NCI-H1417 (cell line): ENCODE measurements at places on chromosomes 11 and 22.
A peak's percentile ranks its signal among the peaks of the same experiment; 100 is the strongest.

DNA sequence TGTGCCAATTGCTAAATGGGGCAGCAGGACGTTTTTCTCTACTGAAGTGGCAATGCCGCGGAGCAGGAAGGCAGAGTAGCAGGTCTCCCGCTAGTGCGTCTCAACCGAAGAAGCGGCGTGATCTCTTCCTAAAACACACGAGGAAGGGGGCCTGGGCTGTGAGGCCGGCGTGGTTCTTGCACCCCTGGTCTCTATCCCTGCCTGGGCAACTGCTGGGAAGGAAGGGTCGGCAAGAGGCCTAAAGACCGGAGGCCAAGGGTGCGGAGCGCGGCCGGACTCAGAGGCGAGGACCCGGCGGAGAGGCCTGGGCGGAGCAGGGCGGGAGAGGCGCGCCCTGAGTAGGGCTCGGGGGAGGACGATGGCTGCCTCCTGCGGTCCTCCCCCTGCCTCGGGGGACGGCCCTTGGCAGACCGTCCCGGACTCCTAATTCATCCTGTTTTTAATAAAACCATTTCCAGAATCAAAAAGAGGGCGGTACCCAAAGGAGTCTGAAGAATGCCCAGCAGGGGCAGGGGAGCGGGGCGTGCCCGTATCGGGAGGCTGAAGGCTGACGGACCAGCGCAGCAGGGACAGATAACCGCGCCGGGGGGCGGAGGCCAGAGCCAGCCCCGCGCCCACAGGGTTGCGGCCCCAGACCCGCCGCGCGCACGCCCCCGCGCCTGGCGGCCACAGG is 572 bp upstream of the APLP2 start:
- peak; percentile 94 for DNase-seq

GRCh38 chr11:130782361-130783222 is 133.7 kb downstream of the SNX19 start:
- DNase-seq, result no peak

DNA sequence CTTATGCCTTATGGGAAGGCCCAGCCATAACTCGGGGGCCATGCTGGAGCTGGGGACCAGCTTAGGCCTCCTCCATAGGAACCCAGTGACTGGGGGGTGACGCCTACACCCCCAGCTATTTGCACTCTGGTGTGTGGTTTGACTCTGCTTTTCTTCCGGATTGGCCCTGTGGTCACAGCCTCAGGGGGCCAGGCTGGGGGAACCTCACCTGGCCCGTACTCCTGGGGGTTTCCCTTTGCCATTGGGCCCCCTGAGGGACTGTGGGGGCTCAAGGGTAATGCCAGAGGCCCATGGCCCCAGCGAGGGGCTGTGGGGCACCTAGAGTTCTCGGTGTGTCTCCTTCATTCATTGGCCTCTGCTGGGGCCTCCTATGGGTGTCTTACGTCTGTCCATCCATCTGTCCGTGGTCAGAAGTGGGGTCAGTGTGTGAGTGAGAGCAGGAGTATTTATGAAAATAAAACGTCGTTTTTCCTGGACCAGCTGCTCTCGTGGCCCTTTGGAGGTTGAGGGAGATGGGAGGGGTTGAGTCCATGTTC is 6.3 kb upstream of the SH3BP1 start:
- no peak for DNase-seq

GRCh38 chr11:134847083-134847715 is 435.2 kb upstream of the B3GAT1 start:
- DNase-seq, result no peak

DNA sequence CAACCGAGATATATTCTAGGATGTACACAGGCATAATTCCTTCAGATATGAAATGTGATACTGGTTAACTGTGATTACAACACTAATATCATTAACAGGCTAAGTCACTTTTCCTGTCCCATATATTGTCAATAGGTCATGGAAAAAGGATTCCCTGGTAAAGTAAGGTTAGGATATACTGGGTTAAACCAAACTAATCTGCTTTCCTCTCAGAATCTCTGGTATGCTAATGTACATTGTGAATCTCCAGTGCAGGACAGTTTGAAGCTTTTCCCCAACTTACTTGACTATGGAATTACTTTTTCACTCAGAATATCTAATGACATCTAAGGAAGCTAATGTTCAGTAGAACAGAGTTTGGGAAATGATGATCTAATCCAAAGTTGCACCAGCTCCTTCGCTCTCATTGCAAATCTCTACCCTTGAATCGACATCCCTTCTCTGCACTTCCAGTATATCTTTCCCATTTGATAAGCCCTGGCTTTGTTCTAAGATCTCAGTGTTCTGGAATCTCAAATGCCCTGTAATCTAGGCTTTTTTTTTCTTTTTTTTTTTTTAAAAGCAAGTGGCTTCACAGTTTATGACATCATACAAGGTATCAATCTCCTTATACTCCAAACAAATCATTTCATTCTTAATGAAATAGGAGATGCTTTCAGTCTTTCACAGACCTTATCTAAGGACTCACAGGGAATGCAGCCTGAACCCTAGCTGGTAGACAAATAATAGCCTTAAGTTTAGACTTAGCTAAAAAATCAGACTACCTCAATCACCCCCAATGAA is 43.8 kb downstream of the COPB1 start:
- DNase-seq, result no peak

GRCh38 chr11:2991452-2992233 is 486 bp downstream of the NAP1L4 start:
- DNase-seq, result peak; percentile 85

DNA sequence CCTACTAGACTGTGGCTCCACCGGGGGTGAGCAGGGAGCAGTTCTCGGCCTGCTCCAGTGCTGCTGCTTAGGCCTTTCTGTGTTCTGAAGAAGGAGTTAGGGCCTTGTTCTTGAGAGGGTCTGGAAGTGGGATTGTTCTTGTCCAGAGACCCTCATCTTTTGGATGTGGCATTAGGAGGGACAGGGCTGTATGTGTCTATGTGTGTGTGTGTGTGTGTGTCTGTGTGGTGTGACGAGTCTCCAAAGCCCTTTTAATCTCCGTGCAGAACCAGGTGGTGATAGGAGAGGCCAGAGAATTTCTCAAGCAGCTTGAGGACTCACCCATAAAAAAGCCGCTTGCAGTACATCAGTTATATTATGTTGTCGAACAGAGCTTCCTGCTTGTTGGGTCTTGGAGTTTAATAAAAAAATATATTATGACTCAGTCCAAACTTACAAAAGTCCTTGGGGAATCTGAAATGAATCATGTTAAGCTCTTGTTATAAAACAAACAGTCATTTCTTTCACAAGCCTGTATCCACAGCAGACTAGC is 196.5 kb downstream of the TENM4 start:
- no peak for DNase-seq

DNA sequence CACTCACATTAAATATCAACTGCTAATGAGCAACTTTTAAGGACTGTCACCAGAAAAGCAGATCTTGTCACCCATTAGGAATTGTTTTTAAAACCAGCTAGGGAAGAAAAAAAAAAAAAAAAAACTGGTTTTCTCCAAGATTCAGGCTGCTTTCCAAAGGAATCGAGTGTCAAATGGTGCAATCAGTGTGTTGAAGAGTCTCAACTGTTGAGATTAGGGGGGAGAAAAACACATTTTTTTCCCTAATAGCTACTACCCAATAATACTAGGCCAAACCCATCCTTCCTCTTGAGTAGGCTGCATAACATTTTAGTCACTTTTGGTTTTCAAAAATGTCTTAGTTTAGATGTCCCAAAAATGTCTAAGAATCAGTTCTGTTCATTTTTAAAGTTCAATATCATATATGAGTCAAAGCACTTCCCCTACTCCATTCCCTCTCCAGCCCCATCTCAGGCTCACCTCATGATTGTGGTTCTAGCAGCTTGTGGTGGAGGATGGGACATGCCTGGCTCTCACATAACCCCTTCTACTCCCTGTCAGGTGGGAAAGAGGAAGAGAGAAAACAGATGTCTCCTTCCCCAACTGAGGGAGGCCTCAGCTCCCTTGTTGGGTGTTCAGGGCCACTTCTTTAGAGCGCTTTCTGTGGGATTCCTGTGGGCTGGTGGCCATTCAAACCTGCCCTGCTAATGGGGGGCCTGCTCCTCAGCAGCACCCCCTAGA is 193.6 kb downstream of the CWF19L2 start:
- no peak for DNase-seq

DNA sequence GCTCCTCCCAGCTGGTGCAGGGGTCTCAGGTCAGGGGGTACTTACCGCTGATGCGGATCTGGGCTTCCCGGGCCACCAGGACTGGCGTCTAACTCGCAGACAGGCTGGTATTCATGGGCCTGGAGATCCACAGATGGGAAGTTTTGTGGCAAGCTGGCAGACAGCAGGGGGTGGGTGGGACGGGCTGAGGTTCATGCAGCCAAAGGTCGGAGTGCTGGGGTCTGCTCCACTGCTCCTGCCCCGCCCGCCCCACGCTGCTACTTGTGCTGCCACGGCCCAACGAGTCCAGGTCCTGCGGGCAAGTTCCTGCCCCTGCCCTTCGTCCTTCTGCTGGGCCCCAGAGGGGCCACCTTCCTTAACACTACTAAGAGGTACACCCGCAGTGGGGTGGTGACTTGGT is 3.1 kb downstream of the ACY3 start:
- DNase-seq, result no peak

DNA sequence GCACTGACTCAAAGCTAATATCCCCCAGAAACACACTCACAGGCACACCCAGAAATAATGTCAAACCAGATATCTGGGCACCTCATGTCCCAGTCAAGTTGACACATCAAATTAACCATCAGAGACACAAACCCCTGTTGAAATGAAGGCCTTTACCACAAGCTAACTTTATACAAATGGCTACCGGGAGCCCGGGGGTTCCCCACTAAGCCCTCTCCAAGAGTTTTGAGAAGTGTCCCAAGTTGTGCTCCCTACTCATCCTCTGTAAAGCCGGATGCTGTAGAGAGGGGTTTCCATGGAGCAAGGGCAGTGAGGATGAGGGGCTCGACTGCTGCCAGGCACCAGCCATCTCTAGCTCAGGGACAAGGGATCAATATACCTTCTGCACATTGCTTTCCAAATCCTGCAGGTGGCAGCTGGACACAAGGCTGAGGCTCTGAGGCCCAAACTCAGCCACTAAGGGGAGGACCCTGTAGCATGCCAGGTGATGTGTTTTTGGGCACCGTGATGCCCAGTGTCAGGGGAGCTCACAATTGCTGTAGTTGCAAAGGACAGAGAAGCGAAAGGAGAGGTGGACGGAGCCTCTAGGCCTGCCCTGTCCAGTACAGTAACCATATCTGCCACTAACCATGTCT is 145.7 kb downstream of the TTC17 start:
- no peak for DNase-seq

GRCh38 chr11:102664001-102664752 is 39.0 kb upstream of the MMP20 start:
- DNase-seq, result no peak

DNA sequence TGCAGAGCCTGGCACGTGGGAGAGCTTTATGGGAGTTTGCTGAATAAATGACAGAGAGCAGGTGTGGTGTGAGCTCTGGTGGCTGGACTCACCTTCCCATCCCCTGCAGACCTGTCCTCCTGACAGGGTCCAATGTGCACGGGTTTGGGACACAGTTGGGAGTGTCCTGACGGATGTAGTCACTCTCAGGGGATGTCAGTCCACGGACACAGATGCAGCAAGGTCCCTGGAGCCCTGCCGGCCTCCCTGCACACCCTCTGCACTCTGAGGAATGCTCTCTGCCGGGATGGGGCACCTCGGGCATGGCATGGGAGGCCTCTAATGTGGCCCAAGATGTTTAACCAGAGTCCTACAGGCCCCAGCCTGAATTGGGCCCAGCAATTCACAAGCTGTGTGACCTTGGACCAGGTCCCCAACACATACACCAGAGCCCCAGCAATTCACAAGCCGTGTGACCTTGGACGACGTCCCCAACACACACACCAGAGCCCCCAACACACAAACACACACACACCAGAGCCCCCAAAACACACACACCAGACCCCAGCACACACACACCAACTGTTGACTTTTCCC is 30.0 kb upstream of the RFPL3 start:
- no peak for DNase-seq

GRCh38 chr11:73274722-73275380 is 2.7 kb downstream of the P2RY6 start:
- DNase-seq, result no peak

- DNase-seq, result no peak
Measured at GRCh38 chr11:12242966-12243365, 132.6 kb downstream of the MICAL2 start.

GRCh38 chr11:113817162-113817561 is 37.6 kb downstream of the CLDN25 start:
- no peak for DNase-seq

GRCh38 chr11:13666708-13667107 is 1.8 kb upstream of the FAR1 start:
- DNase-seq, result no peak

DNA sequence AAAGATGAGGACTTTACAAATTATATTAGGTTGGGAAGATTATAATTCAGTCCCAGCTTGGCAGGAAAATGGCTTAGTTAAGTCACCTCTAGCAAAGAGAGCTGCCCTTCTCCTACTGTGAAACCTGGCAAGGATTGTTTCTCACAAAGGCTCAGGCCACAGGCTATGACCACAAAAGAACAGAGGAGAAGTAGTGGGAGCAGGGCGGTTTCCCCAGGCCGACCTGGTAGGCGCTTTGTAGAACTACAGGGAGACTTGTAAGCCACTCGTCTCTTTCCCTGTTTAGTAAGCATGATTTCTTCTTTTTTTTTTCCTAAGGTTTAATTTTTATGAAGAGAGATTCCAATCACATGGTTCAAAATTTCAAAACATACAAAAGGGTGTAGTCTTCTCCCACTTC is 4.6 kb downstream of the SNAP29 start:
- DNase-seq, result no peak

- no peak for DNase-seq
Measured at GRCh38 chr11:110086892-110087309, 6.3 kb upstream of the ZC3H12C start.

- no peak for DNase-seq
Measured at GRCh38 chr11:64247729-64248531, 1.2 kb upstream of the PPP1R14B start.

- DNase-seq, result no peak
Measured at GRCh38 chr11:45658292-45658991, 7.0 kb downstream of the CHST1 start.

- DNase-seq, result no peak
Measured at GRCh38 chr11:35063488-35063931, 75.5 kb upstream of the CD44 start.

DNA sequence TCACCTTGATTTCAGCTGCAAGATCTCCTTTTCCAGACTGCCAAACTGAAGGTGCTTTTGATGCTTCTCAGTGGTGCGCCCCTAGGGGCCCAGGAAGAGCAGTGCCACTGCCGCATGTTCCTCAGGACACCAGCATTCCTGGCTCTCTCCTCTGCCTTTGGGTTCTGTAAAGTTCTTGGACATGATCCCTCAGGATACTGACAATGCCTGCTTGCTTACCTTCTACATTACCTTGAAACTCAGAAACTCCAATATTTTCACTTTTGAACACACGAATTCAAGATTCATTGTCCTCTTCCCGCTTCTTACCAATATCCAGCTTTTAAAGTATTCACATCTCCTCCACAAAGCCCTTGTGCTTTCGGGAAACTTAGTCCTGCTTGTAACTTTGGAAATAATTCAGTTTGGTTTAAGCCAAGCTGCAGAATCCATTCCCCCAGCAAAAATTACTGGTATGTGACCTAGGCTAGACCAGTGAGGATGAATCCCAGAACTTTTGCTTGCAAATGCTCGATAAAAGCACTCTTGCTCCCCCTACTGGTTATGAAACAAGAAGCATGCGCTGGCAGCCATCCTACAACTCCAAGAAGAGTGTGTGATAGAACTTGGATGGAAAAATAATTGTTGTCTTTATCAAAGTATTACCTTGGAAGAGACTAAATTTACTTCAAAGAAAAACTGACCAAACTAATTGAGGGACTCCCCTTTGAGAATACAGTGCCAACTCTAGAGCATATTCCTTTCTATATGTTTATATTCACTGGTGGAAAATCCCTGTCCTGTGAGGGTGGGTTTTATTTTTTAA is 16.5 kb upstream of the OR5B21 start:
- DNase-seq, result peak; percentile 52

GRCh38 chr22:29302402-29302680 is 4.1 kb upstream of the GAS2L1 start:
- DNase-seq, result no peak
